Stimulated activated CD8-positive, alpha-beta memory T cell treated with anti-CD3 and anti-CD28 coated beads, Interleukin-7, amount 100 ng/mL, for 24 hours (primary cell): ENCODE measurements at places on chromosomes 3 and 15.

DNA sequence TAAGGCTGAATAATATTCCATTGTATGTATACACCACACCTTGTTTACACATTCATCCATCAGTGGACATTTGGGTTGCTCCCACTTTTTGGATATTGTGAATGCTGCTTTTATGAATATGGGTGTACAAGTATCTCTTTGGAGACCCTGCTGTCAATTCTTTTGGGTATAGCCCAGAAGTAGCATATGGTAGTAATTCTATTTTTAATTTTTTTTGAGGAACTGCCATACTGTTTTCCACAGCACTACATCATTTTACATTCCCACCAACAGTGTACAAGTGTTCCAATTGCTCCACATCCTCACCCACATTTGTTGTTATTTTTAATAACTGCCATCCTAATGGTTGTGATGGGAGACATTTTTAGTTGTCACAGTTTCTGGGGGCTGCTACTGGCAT is 69.9 kb upstream of the PSMD6 start:
- no peak for DNase-seq

DNA sequence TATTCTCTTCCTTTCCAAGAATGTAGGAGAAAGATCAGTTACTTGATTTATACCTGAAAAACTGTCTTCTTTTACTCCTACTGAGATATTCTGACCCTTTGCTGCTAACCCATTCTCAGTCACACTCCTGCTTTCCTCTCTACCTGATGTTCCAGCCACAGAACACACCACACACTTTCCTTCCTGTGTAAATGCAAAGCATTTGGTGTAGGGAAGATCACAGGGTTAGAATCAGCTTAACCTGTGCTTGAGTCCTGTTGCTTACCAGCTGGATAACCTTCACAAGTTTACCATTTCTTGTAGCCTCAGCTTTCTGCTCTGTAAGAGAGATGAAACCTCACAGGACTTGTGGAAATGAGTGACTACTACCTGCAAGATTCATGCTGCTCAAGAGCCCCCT is 489.8 kb upstream of the GOLIM4 start:
- DNase-seq: no peak

DNA sequence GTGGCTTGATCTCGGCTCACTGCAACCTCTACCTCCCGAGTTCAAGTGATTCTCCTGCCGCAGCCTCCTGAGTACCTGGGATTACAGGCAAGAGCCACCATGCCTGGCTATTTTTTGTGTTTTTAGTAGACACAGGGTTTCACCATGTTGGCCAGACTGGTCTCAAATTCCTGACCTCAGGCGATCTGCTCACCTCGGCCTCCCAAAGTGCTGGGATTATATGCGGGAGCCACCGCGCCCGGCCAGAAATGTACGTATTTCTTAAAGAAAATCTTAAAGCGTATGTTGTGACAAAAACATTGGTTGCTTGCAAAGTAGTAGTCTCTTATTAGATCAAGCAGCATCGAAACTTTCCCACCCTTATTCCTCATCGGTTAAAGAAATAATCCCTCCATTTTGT is 748.9 kb upstream of the NR2F2 start:
- no peak for DNase-seq

- no peak for DNase-seq
Measured at GRCh38 chr3:137121704-137122314, 164.0 kb downstream of the IL20RB start.

DNA sequence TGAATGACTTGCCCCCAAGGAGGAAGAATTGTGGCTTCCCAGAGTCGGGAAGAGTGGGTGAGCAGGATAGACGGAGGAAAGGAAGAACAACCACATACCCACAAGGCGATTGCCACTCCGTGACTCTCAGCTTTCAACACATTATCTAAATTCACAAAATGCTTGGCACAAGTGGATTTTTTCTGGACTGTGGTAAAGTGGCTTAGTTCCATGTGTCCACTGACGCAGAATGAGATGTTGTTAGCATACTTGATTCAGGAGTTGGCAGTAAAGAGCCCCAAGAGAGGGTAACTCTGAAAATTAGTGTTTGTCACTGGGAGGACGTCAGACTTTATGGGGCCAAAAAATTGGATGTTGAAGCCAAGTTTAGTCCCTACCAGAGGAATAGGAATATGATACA is 198.8 kb upstream of the CTNNB1 start:
- DNase-seq: no peak

- no peak for DNase-seq
Measured at GRCh38 chr3:167972502-167972901, 123.2 kb downstream of the GOLIM4 start.

DNA sequence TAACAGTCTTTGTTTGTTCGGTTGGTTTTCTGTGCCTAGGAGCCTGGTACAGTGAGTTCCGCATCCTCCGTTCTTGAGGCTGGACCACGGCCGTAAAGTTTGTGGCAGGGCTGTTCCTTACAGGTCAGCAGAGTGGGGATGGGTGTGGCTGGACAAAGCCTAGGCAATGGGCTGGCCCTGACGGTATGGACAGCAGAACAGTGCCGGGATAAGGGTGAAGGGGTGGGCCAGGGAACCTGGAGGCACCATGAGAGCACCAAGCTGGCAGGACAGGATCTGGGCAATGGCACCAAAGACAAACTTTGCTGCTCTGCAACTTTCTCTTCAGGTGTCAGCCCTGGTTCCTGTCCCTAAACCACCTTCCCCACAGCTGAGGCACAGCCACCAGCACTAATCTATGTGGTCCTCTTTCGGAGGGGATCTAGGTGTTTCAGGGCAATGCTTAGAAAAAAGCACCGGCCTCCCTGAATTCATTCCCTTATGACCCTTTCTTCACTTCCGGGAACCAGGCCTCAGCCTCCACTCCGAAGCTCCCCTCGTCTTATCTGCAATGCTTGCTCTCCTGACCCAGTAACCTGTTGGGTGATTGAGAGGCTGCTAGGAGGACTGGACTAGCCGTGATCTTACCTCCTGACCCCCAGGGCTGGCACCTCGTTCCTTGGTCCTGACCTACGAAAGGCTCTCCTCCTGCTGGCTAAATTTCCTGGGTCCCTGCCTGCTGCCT is 54.4 kb downstream of the KLHL6 start:
- no peak for DNase-seq

- no peak for DNase-seq
Measured at GRCh38 chr3:60890226-60890625, 361.0 kb downstream of the FHIT start.

- no peak for DNase-seq
Measured at GRCh38 chr15:70195587-70196305, 98.0 kb upstream of the TLE3 start.

- no peak for DNase-seq
Measured at GRCh38 chr15:96054621-96055020, 275.9 kb upstream of the NR2F2 start.

DNA sequence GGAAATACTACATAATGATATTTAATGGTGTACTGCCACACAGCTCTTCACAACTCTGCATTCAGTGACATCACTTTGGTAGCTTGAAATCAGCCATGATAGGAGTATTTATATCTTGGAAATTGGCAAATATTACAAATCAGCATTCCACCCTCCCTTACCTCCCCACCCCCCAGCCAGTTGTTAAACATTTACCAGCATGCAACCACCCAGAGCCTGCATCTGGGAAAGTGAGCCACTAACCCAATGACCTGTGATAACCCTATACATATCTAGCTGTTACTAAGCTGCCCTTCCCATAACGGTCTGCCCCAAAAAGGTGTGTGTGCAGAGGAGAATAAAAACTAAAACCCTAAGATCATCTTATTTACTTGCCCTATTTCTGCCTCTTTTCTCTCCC is 44.6 kb upstream of the SATB1 start:
- no peak for DNase-seq

DNA sequence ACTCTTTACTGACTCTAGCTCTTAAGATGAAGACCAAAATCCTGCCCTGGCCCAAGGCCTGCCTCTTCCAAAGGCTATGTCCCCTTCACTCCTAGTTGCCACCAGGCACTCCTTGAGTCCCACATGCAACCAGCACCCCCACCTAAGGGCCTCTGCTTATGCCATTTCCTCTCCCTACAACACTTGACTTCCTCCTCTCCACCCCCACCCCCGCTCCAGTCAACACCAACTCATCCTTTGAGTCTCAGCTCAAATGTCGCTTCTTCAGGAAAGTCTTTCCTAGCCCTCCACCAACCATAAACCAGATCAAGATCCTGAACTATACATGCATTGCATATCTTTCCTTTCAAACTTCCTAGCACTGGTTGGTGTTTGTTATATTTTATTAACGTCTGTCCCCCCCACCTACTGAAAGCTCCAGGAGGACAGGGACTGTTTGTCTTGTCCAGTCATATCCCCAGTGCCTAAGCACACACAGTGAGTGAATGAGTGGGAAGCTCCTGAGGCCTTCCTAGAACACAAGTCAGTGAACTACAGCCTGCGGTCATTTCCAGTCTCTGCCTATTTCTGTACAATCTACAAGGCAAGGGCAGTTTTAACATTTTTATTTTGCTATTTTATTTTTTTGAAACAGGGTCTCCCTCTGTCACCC is 7.3 kb downstream of the TBC1D2B start:
- DNase-seq: no peak

DNA sequence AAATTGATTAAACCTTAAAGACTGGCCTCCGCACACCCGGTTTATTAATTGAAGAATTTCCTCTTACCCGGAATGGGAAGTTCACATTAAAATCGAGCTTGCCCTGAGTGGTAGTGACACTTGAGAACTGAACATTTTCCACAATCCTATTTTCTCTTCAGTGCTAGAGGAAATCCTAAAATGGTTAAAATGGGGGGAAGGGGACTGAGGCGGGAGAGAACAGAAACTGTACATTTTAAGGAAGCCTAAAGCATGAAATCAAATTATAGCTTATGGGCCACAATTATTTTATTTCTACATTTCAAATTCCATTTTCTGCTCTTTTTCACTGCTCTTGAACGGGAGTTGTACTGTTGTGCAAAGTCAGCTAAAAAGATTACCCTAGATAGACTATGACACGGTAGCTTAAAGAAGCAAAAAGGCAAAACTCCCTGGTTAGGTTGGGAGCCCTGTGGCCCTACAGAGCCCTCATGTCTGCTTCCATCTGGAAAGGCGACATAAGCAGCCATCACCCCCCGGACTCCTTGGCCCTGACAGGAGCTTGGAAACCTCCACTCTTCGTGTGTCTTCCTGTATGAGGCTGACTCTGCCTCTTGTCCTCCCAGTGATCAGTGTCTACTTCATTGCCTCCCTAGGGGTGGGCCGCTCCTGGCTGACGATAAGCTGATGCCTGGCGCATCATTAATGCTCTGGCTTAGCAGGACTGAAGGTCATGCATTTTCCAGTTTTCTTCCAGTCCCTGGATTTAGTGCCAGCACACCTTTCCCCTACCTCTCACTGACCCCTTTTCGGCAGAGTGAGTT is 79.3 kb downstream of the EEFSEC start:
- DNase-seq: no peak

GRCh38 chr15:65376767-65377104 is 1.1 kb downstream of the IGDCC3 start:
- DNase-seq: no peak

DNA sequence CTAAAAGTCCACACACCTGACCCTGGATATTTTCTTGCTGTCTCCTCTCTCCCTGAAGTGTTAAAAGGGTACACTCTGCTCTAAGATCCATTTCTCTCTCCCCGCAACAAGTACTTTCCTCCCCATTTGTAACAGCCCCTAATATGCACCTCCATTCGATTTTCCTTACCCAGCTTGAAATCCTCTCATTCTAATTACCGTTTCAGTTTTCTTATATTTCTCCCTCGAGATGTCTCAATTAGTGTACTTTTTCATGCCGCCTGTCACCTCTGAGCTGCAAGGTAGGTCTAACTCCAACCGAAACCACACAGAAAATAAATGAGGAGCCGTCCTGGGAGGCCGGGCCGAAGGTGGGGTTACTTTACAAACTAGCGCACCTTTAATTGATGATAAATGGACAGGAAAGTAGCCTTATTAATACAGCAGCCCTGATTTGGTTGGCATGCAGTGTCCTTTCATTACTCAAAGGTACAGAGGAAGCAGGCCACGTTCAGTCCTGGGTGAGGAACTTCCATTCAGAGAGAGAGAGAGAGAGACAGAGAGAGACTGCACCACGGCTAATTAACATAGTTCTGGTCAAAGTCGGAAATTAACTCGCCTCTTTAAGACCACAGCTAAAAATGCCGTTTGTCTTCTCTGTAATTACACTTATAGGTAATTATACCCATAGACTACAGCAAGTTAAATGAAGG is 319.9 kb downstream of the ARRDC4 start:
- DNase-seq: no peak

- DNase-seq: no peak
Measured at GRCh38 chr3:148792516-148792915, 35.1 kb upstream of the CPB1 start.

DNA sequence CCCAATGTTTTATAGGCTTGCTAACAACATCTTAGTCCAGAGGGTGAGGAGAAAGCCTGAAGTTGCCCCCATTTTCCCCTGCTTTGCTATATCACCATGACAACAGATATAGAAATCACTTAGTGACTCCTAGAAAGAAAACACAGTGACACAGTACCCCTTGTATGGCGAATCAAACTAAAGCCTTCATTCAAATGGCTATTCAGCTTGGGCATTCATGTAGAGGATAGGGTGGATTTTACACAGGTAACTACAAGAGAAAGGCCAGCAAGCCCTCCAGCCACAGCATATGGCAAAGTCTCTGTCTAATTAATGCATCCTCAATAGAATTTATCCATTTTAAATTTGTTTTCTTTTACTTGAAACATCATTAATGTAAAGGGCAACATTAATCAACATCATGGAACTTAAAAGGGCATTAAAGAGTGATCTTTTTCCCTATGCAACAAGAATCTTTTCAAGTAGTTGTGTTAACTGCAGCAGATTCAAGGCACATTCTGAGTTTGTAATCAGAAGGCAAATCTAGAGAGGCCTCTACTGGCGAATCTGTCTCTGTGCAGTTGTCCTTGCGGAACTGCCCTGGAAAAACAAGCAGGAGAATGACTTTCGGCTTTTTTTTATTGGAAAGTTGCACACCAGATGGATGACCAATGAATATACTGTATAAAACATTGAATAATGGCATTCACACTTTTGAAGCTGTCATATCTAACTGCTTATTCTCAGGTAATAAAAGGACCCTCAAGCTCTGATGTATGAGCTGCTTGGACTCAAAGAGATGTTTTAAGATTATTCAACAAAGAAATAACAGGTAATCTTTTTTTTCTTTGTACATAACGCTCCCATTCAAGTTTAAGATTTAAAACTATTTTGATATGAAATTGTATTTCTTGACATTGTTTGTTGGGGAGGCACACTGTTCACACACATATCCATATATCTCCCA is 621.7 kb upstream of the AGTR1 start:
- no peak for DNase-seq

DNA sequence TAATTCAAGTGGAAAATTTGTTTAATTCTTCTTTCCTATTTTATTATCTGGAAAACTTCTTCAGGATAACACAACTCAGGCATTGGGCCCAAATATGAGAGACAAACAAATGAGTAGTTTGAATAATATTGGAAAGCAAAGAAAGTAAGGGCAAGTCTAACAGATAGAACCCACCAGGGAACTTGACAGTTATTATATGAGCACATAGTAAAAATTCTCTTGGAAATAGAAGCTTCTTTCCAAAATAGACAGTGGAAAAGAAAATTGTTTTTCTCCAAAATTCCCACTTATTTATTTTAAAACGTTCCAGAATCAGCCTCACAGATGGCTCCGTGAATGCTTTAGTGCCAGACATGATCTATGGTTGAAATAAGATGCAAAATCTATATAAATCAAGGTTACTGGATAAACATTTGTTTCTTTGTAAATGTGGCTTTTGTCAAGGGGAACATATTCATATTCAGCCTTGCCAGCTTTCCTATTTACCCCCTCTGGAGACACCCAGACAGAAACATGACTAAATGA is 23.9 kb downstream of the LDHAL6B start:
- no peak for DNase-seq

GRCh38 chr15:67768313-67768977 is 56.9 kb upstream of the SKOR1 start:
- no peak for DNase-seq
